ENCODE measurements at places on chromosomes 6 and 20. TPM values are rescaled to one million over a fixed set of nuclear protein-coding genes. Genes with fewer than 3 reads are reported as not detected.

The PROKR2 gene
- total RNA-seq, result not detected

The ASIP gene
- not detected for total RNA-seq

The B3GAT2 gene
- total RNA-seq, result 0.05 TPM

GRCh38 chr6:137258170-137258569 is 39.0 kb upstream of the IFNGR1 start:
- no peak for DNase-seq

The NOTCH4 gene
- total RNA-seq, result 0.55 TPM

DNA sequence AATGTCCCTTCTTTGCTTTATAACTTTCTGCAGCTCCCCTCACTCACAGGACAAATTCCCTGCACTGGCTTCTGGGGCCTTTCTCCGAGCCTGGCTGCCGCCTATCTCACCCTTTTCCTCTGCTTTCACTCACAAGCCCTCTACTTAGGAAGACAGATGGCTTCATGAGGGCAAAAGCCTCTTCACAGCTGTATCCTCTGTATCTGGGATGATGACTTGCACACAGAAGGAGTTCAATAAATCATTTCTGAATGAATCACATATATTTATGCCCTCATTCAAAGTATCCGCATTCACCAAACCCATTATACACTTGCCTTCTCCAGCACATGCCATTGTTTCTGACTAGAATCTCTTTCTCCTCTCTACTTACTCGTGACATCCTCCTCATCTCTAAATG is 159.0 kb upstream of the RIPOR2 start:
- no peak for DNase-seq

- no peak for DNase-seq
These were observed 38.7 kb downstream of the UQCC2 start for GRCh38 chr6:33672808-33673207.

- DNase-seq, result no peak
These were observed 3.1 kb upstream of the CSE1L start for GRCh38 chr20:49043000-49043399.

GRCh38 chr6:119544325-119545175 is 195.0 kb upstream of the MAN1A1 start:
- DNase-seq, result no peak

DNA sequence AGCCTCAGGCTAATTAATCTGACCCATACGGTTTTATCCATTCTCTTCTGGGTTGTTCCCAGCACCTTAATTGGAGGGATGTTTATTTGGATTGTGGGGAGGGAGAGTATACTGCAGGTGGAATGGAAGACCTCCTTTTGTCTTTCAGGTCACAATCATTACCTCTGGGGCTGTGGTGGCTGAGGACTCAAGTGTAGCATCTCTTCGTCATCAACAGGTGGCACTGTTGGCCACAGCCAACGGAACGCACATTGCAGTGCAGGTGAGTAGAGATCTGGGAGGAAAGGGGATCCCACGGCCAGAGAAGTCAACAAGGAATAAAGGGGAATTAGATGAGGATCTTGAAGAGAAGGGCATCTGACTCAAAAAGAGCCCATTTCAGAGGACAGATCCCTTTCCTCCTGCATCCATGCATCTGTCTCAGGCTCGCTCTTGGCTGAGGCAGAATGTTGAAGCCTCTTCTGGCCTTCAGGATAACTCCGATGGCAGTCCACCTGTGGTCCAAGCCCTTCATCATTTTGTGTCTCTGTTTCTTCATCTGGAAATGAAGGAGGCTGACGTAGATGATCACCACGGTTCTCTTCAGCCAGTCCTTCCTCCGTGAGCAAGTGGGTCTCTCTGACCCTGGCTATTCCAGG is 3.2 kb upstream of the DEF6 start:
- DNase-seq, result peak; percentile 71

DNA sequence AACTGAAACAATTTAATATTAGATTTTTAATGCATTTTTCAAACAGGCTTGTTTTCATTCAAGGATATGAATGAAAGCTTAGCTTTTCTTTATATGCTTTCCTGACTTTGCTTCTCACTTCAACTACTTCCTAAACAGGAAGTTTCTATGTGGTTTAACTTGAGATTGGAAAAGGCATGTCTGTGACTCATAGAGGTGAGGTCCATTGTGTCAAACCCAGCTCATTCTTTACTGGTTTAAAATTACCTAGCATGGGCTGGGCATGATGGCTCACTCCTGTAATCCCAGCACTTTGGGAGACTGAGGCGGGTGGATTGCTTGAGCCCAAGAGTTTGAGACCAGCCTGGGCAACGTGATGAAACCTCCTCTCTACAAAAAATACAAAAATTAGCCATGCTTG is 34.4 kb downstream of the EFHC1 start:
- no peak for DNase-seq

DNA sequence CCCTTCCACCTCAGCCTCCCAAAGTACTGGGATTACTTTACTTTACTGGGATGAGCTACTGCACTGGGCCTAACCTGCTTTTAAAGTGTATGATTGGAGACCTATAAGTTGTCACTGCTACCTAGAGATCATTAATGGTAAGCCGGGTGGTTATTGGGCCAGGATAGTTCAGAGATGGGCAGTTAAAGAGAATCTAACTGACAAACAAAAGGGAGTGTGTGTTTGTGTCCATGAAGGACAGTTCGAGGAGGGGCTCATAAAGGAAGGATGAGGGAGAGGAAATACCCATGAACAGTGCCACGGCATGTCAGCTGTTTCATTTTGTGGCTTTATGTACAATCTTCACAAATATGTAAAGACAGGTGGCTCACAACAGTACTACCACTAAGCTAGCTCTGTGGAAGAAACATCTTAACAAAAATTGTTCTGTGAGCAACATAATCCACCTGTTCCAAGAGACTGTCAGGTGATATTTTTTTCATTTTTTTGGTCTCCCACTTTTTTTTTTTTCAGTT is 69.7 kb upstream of the FAM8A1 start:
- no peak for DNase-seq

GRCh38 chr6:169172456-169172855 is 81.2 kb downstream of the THBS2 start:
- DNase-seq, result no peak

The CLPSL1 gene
- total RNA-seq, result not detected

GRCh38 chr6:41488433-41489119 is 57.6 kb upstream of the FOXP4 start:
- DNase-seq, result no peak

DNA sequence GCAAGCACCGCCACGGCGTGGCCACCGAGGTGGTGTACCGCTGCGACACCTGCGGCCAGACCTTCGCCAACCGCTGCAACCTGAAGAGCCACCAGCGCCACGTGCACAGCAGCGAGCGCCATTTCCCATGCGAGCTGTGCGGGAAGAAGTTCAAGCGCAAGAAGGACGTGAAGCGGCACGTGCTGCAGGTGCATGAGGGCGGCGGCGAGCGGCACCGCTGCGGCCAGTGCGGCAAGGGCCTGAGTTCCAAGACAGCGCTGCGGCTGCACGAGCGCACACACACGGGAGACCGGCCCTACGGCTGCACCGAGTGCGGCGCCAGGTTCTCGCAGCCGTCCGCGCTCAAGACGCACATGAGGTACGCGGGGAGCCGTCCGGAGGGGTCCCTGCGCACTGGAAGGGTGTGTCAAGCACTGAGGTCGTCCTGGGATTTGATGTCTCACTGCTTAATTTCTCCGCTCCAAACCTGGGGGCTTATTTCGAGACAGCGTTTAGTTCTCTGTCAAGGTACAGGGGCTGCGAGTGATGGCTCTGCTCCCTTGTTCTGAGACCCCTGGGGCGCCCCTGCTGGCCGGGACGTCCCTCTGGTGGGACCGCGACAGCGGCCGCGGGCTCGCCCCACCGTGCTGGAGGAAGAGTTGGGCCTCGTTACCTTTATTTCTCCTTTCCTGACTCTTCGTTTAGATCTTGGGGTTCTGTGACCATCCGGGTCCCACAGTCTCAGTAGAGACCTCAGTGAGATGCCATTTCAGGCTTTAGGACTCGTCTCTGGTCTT is 3.6 kb downstream of the GZF1 start:
- no peak for DNase-seq

GRCh38 chr6:82066991-82067411 is 180.5 kb downstream of the IBTK start:
- DNase-seq, result no peak

The TM9SF4 gene
- total RNA-seq, result 29.8 TPM

DNA sequence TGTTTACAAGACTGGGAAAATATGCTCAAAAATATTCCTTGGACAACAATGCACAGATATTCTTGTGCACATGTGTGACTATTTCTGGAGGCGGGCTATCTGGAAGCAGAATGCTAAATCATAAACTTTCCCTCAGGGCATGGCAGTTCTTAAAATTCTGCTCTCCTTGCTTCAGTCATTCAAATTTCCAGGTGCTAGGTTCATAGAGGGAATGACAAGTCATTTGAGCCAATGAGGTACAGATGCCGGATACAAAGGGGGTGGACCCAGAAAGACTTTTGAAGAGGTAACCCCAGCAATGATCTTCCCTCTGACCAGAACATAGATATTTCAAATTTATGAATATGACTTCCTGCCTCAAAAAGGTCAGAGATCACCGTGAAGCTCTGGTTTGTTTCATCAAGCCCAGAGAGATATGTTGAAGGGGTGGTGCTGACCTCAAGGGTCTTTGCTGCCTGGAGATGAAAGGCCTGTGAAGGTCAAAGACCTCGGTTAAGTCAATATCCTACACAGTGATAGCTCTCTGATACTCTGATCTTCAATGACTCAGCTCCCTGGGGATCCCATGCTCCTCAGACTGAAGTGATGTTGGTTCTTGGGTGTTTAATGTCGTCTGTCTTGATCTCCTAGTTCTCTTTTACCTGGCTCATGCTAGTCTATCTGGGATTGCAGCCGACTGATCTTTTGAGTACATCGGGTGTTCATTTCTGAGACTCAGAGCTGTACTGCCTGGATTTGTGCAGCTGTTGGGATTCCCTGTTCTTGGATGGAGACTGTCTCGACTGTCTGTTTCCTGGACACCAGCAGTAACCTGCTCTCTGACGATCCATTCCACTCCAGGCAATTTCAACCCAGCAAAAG is 47.5 kb upstream of the TSHZ2 start:
- no peak for DNase-seq

GRCh38 chr6:168127384-168127868 is 48.4 kb upstream of the FRMD1 start:
- no peak for DNase-seq

- no peak for DNase-seq
These were observed 56.3 kb downstream of the EZR start for GRCh38 chr6:158762787-158763433.

- DNase-seq, result no peak
These were observed 50.4 kb downstream of the RIN2 start for GRCh38 chr20:19808498-19808897.

- no peak for DNase-seq
These were observed 10.1 kb upstream of the SRC start for GRCh38 chr20:37335642-37336368.

GRCh38 chr6:82614518-82614917 is 250.9 kb downstream of the TPBG start:
- no peak for DNase-seq
